Umbilical cord (tissue), 2 donors: ENCODE measurements at places on chromosomes 12 and 14.
A peak's percentile ranks its signal among the peaks of the same experiment; 100 is the strongest.

- peak; percentile 64 for DNase-seq
Measured at GRCh38 chr12:132622437-132623071, 4.0 kb downstream of the P2RX2 start.

- no peak for DNase-seq
Measured at GRCh38 chr12:11886339-11886738, 184.4 kb upstream of the BCL2L14 start.

GRCh38 chr14:27916326-27916725, 850.3 kb upstream of the FOXG1 start:
- peak; percentile 3 for DNase-seq

- no peak for DNase-seq
Measured at GRCh38 chr12:59370933-59371332, 224.9 kb upstream of the SLC16A7 start.

- no peak for DNase-seq
Measured at GRCh38 chr12:26157001-26157400, 32.2 kb upstream of the BHLHE41 start.

GRCh38 chr14:87830443-87831096, 162.4 kb downstream of the GALC start:
- DNase-seq: no peak

GRCh38 chr12:96714199-96714598, 192.9 kb upstream of the NEDD1 start:
- no peak for DNase-seq

- peak; percentile 74 for DNase-seq
Measured at GRCh38 chr14:105313381-105314286, 914 bp upstream of the PACS2 start.

GRCh38 chr14:105879503-105879866, 353.1 kb downstream of the TMEM121 start:
- DNase-seq: no peak

DNA sequence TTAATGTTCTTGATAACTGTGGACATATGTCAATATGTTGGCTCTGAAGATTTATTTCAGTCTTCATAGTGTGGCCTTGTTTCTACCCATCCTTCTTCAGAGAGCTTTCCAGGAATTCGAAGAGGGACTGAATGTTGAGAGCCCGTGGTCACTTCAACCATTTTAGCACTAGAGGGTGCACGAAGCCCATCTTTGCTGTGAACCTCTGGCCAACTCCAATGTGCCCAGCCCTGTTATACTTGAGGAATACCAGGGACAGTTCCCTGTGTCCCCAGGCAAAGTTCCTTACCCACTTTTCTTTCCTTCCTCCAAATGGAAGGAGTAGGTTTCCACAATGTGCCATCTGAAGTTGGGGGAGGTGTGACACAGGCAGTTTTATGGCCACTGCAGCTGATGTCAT, 603.5 kb downstream of the RPL10L start:
- DNase-seq: no peak

GRCh38 chr12:66176105-66176900, 6.5 kb upstream of the TMBIM4 start:
- DNase-seq: peak; percentile 49

DNA sequence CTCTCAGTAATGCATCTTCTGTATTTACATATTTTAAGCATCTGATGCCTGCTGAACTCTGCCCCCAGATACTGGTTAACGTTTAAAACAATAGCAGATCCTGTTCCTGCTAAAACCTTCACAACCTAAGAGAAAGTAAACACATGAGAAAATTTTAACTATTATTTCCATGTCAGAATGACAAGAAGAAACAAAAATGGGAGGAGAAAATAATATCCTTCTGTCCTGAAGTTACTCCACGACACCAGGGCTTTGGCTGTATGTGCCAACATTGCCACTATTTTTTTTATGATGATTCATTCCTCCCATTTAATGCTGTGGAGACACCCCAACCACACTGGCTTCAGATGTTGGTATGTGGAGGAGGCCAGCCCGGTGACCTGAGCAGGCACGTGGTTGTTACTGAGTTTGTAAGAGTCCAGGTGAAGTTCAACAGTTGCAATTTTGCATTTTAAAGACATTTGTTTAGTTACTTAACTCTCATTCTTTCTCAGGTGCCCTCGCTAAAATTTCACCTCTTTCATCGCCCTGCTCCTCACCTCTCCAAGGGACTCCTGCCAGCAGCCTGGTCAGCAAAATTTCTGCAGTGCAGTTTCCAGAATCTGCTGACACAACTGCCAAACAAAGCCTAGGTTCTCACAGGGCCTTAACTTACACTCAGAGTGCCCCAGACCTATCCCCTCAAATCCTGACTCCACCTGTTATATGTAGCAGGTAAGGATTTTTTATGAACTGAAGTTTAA, 65.5 kb upstream of the SLCO1C1 start:
- no peak for DNase-seq

DNA sequence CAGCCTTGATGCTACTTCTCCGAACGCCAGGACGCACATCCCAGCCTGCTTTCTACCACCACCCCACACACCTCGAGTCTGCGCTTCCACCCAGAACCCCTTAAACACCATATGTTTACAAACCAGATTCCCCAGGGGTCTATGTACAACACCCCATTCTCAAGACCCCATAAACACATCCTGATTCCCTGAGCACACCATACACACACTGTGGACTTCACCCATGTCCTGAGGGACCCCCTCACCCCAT, 733 bp downstream of the TTC7B start:
- DNase-seq: no peak

DNA sequence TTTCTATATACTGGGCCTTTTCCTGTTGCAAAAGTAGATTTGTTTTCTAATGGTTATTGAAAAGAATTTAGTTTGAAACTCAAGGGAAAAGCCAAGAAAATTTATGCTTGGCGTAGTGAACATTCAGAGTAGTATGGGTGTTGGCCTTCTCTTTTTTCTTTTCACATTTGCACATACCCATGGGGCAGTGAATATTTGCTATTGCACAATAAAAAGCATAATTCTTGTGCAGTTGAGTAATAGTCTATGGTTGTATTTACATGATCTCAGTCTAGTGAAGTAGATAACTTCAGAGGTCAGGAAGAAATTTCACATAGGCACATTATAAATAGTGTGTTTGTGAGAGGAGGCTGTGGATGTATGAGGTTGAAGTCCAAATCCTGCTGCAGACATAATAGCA, 158.1 kb downstream of the FLRT2 start:
- peak; percentile 23 for DNase-seq

DNA sequence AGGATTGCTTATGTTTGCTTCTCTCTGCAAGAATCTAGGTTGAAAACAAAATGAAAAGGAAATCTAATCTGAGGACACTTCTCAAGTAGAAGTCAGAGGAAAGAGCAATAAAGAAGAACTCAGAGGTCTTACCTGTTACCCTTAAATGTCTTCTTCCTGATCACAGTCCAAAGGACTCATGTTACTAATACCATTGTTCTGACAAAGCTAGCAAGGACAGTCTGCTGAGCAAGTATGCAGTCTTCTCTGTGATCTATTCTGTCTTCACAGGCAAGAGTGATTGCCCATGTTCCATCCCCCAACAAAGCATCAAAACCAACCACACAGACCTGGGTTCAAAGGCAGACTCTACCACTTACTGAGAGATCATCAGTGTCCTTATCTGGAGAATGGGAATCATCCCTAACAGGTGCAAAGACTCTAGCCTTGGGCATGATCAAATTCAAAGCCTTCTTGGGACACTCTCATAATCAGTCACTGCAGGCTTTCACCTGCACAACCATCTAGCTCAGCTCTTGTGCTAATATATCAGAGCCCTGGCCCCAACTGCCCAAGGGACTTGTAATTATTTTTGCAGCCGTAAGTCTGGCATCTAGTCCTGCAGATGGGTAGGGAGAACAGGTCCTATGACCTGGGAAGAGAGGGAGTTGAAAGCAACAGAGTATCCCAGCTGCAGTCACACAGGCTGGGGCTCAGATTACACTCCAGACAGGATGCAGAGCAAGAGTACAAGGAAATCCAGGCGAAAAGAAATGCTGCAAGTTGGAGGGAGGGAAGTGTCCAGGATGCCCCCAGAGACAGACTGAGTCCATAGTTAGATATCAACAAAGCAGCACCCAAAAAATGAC, 97.9 kb upstream of the NUDT4 start:
- no peak for DNase-seq

DNA sequence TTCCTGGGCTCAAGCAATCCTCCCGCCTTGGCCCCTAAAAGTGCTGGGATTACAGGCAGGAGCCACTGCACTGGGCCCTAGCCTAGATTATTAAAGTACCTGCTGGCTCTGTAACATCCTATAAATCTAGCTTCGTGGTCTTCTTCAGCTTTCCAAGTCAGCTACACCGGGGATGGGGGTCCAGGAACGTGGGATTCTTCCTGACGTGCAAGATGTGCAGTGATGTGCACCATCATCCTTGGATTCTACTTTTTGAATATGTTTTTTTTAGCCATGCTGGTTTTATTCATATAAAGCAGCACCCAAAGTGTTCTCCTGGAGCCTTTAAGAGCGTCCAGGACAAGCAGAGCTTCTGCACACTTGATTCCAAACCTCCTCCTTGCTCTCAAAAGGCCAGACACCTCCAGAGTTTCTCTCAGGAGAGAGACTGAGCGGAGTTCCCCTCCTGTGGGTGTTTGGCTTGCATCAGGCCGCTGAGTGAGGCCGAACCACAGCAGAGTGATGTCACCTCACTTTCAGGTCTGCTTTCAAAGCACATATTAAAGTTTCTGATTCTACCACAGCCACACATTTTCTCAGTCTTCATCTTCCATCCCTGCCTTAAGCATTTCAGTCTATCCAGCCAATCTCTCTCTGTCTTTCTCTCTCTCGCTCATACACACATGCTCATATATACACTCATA, 33.4 kb downstream of the VCPKMT start:
- no peak for DNase-seq

GRCh38 chr12:116677202-116677661, 60.6 kb downstream of the SPRING1 start:
- no peak for DNase-seq

DNA sequence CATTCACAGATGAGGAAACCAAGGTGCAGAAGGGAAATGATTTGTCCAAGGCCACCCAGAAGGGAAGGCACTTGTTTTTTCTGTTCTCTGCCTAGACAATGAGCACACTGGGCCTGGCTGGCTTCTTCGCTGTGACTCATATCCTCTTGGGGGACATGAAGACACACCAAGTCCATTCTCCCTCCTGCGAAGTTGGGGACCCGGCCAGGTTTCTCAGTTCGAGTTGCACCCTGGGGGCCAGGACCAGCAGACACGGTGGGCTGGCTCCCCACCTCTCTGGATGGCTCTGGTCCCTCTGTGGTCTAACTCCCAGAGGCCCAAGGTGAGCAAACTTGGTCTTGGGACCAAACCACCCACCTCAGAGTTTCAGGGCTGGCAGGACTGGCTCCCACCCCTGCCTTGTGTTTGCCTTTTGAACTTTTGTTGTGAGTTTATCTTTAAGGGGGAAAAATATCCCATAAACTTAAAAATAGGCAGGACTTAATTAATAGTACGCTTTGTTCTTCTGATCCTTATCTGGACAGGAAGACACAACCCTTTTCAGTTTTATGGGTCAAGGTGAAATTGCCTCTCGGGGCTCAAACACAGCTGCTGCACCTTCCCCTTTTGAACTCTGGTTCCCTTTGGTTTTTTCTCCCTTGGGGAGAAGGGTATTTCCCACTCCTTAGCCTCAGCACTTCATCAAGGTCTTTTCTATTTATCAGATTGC, 9.0 kb upstream of the MLEC start:
- DNase-seq: no peak

GRCh38 chr14:99475179-99475578, 5.5 kb downstream of the SETD3 start:
- no peak for DNase-seq

DNA sequence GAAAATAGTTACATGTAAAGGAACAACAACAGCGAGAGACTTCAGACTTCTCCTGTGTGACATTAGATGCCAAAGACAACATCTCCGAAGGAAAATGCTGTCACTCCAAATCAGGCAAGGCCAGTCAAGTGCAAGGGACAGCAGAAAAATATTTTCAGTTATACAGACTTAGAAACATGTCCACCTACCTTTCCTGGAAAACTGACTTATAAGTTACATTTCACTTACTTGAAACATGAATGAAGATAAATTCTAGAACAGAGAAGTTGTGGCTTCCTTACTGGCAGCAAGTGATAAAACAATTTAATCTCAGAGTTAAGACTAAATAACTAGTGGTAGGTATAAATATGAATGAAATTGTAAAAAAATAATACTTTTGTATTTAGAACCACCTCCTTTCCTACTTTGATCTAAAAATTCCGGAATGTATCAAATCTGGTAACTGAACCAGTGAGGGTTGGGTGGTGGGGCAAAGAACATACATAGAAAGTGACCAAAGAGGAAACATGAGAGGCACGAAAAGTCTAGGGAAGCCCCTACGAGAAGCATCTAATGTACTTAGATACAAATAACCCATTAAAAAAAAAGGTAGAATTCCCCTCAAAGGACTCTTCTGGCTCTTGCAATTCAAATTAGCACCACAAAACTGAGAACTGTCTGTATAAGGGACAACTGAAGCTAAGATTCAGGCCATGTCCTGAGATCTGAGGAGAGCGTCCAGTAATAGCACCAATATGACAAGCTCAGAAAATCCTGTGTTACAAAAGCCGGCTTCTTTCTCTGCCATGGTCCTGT, 21.2 kb downstream of the MTHFD1 start:
- DNase-seq: no peak

- peak; percentile 17 for DNase-seq
Measured at GRCh38 chr12:28457785-28458184, 267.5 kb downstream of the CCDC91 start.

GRCh38 chr14:61766151-61766550, 3.9 kb downstream of the SNAPC1 start:
- no peak for DNase-seq

- DNase-seq: no peak
Measured at GRCh38 chr12:18551106-18551505, 186.7 kb downstream of the PLCZ1 start.

DNA sequence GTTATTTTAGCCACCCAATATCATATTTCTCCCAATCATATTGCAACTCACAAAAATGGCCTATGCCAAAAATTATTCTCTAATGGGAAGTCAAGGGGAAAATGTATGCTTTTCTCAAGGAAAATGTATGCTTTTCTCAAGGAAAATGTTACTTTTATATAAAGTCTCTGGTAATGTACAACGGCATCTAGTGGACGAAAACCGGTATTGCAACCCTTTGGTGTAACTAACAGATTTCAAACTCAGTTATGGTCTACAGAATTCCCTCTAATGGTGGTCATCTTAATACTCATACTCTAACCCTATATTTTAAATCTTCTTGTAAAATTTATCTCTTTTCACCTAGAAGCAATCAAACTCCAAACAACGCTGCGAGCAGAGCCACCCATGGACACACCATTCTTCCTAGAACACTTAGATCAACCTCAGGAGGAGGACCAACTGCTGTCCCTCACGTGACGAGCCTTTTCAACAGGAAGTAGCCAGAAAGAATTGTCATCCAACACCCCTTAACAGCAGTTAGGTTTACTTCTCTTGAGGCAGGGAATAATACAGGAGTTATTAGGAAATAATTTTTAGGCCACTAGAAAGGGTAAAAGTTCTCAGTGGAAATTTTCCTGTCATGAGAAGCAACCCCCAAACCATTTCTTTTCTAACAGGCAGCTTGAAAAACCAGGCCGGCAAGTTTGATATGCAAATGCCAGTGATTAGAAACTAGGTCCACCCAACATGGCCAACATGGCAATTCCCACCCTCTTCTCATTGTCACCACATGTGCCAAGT, 20.1 kb downstream of the APOBEC1 start:
- peak; percentile 35 for DNase-seq
